ENCODE measurements at places on chromosomes 2 and 18.

DNA sequence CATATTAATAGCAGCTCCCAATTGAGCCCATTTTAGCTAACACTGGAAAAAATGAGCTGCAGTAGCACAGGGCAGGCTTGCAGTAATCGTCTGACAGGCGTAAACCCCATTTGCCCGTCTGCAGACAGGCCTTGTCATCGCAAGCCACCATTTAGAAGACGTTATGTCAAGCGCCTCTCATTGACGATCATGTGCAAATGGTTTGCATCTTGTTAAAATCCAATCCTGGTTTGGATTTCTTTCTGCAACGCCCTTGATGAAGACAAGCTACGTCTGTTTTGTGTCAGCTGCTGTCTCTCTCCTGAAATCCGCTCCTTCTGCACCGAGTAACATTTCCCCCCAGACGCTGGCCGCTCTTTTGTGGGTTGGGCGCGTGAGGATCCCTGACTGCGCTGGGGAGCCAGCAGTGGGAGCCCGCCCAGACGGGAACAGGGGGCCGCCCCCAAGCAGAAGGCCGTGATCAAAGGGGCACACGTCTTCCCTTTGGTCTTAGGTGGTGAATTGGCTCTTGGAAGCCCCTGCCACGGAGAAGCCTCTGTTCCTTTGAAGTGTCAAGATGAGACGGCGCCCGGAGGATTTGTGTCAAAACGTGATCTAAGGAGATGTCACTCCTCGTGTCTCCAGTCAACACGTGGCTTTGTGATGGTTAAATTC lies 84.2 kb upstream of the GPC1 start:
- peak; percentile 98 for DNase-seq

DNA sequence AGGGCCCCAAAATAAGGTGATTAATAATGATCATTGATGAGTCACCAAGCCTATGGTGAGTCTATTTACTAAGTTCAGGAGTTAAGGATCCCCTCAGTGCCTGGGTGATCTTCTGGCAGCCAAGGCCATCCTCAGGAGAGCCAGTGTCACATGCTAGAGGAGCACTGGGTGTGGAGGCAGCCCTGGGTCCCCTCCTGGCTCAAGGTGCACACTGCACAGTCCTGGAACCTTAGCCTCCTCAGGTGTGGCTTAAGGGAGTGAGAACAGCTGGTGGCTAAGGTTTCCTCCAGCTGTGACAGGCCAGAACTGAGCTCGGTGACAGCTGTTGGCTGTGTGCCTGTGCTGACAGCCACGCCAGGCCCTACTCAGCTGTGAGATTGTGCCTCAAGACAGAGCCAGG lies 52.1 kb upstream of the ACAA2 start:
- no peak for DNase-seq

DNA sequence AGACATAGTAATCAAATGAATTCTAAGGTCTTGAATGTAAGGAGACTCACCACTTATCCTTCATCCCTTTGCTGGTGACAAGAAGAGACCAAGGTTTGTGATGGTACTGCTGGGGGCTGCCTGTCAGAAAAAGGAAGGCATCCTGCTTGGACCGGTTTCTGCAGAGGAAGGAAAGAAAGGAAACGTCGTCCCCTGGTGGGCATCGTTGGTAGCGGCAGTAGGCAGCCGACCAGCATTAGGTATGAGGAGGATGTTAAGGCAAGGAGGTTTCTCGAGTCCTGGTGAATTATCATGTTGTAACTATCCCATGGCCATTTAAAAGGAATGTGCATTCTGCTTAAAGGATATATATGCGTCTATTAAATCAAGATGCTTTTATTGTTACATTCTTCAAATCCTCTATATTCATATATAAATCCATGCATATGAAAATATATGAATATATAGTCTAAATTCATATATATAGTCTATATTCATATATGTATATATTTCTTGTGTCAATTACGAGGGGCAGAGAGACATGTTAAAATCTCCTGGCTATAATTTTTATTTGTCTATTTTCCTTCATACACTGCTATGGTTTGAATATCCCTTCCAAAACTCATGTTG lies 94.4 kb upstream of the TGFA start:
- DNase-seq, result peak; percentile 69

DNA sequence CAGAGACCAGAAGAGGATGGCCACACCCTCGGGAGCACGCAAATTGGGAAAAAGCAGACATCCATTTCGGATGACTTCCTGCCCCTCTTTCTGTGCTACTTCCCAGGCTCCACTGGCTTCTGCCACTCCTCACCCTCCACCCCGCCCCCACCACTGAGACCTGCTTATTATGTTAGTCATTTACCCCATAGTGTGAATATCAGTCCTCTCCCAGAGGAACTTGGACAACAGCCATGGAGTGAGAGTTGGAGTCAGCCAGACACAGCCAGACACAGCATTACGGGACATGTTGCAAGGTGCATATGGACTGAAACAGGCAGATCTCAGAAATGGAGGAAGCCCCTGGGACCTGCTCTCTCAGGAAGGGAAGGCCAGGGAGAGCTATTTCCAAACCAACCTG lies 51.8 kb downstream of the CTIF start:
- no peak for DNase-seq

- peak; percentile 64 for DNase-seq
Observed at GRCh38 chr2:224085246-224085645, 46.2 kb upstream of the SERPINE2 start.

DNA sequence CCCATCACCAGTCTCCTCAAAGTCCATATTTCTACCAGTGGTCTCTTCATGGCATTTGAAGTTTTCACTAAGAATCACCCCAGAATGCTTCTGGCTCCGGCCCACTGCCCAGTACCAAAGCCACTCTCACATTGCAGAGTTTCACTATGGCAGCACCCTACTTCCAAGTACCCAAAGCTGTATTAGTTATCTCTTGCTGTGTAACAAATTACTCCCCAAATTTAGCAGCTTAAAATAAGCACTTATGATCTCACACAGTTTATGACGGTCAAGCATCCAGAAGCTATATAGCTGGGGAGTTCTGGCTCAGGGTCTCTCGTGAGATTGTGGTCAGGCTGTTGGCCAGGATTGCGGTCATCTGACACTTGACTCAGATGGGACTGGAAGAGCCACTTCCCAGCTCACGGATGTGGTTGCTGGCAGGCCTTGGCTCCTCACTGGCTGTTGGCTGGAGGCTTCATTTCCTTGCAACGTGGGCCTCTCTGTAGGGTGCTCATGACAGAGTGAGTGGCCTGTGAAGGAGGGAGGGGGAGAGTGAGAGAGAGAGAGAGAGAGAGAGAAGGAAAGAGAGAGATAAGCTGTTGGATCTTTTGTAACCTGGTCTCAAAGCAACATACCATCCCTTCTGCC lies 189.5 kb downstream of the CTIF start:
- DNase-seq, result no peak

DNA sequence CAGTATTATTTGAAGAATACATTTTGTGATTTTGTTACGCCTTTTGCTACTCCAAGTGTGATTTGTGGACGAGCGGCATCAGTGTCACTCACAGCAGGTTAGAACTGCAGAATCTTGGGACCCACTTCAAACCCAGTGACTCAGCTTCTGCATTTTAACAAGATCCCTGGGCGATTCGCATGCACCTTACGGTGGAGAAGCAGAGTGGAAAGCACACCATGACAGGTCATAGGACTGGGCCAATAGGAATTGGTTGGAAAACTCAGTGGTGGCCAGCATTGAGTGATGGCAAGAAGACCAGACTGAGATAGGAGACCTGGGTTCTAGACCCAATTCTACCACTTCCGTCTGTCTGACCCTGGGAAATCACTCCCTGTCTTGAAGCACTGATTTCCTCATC lies 26.3 kb downstream of the CTLA4 start:
- no peak for DNase-seq

- no peak for DNase-seq
Observed at GRCh38 chr2:100279586-100280534, 42.4 kb downstream of the LONRF2 start.

DNA sequence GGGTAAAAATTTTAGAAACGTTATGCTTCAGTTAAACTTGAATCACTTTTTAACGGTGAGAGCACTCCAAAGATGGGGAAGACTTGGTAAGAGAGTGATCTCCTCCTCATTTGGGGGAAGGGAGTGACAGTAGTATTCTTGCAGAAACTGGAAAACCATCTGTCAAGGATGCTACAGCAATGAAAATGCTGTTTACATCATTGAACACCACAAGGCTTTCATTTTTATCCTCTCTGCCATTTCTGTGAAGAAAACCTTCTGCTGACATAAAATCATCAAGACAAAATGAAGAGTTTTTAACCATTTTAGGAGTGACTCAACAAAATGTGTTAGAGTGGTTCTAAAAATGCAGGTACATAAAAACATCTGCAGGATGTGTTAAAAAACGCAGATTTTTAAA lies 38.1 kb downstream of the CDH2 start:
- DNase-seq, result no peak

GRCh38 chr2:187008111-187008510 lies 159.1 kb upstream of the ZSWIM2 start:
- DNase-seq, result peak; percentile 39

DNA sequence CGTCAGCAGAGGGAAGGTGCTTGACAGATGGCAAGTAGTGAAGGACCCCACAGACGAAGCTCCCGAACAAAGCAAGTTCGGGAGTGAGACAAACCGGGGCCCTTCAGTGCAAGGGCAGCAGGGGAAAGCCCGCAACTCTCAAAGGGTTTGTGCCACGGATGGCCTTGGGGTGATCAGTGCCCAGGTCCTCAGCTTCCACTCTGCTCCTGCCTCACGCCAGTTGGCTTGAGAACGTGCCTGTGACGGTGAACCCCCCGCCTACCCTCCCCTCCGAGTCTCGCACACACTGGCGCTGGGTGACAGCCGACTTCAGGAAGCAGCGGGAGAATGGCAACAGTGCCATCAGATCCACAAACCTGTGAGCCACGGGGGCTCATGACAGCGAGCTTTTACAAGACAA lies 56.8 kb upstream of the SALL3 start:
- no peak for DNase-seq

DNA sequence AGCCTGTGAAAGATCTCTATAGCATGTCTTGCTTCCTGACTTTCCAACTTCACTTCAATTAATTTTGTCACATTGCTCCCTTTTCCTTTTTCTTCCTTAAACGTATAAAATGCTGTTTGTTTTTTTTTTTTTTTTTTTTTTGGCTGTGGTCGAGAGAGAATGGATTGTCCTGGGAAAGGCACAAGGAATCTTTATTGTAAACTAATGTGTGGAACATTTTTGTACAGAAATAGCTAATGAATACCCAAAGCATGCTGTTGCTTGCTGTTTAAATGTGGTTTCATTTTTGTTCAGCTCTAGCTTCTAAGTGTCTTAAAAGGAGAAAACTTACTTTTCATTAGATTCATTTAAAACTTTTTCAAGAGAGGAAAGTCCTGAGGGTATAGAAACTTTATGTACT lies 105.5 kb downstream of the GPD2 start:
- no peak for DNase-seq

DNA sequence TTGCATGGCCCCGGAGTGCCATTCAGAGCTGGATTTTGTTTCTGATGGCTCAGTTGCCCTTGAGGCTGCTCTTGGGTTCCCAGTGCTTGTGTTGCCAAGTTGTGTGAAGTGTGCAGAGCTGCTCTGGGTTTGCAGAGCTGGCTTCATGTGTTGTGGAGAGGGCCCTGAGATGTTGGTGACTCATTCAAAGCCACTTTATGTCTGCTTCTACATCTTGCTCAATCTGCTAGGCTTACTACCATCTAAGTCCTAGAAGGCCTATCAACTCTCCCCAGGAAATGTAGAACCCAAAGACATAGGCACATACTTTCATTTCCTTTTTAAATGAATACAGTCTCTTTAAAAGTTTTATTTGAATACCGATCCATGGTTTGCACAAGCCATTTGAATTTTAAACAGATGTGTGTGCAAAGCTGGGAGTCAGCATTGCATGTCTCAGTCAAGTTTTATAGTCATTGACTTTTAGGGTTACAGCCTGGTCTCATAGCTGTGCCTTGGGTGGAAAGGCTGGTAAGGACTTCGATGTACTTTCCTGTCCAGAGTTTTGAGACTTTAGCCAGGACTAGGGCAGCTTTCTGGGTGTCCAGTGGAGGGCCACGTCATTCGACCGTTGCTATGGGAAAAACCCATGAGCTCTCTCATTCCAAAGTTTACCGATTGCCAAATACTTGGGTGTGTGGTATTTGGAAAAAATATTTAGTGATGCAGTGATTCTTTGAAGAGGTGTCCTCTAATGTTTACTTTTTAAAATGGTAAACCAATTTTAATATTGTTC lies 105.0 kb downstream of the LTBP1 start:
- DNase-seq, result no peak

DNA sequence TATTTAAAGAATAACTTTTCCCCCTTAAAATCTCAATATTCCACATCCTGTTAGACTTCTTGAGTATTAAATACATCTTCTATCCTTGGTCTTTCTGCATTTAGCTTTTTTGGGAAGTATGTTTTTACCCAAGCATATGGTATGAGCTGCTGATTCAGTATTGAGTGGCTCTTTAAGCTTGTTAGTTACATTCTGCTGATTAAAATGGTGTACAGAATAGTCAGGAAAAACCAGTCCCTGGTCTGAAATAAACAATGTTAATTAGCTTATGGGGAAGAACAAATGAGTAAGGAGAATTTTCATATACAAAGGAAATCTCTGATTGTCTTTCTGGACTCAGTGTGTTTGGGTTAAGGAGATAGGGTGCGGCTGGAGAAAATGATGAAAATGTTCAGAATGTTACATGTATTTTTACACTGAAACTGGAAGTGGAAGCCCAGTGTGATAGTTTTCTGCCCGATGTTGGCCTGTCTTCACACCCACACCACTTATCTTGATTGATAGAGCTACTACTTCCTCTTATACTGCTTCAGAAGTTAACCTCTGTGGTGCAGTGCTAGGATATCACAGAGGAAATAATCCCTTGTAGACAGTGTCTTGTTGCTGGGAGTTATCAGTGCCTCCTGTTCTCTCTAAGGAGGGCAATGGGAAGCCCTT lies 84.0 kb downstream of the MSH2 start:
- peak; percentile 8 for DNase-seq

DNA sequence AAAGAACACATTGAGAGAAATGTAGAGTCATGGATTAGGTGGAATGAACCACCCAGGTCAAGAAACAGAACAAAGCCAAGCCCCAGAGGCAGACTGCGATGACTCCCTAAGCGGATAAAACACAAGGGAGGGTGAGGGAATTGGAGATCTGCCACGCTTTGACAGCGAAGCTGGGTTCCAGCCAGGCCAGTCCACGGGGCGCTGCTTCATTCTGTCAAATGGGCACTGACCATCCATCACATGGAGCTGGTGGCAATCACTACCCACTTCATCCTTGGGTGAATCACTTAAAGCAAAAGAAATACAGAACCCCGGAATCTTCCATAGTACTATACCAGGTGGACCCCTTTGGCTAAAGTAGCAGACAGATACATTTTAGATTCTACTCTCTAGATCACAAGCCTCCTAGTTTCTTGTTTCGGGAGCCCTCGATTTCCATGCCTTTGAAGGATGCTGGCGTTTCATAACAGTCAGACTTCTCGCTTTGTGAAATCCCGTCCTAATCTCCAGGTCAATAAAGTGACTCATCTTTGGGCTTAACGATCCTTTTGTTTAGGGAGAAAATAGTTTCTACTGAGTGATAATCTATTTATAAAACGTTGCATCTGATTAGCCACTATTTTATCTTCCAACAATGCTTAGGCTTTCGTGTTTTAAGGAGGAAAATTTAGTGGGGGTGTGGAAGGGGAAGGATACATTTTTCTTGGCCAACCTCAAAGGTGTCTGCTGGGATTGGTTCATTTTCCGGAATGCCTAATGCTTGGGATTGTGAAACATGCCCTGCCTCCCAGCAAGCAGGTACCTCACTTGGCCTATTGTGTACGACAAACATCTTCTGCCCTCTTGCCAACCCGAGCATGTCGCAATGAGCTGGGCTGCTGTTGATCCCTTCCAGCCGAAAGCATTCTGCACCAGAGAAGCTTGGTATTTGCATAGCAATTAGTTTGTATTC lies 44.1 kb upstream of the HDAC4 start:
- DNase-seq, result peak; percentile 30

GRCh38 chr2:181991171-181991885 lies 5.7 kb downstream of the PPP1R1C start:
- peak; percentile 25 for DNase-seq

Measured in umbilical cord (tissue), 2 donors.